Endothelial cell (in vitro differentiated cells): ENCODE measurements at places on chromosomes 7 and 10.

- no peak for DNase-seq
Measured at GRCh38 chr10:127198307-127198706, 1.9 kb upstream of the INSYN2A start.

- no peak for DNase-seq
Measured at GRCh38 chr10:74103560-74104258, 46.9 kb downstream of the AP3M1 start.

DNA sequence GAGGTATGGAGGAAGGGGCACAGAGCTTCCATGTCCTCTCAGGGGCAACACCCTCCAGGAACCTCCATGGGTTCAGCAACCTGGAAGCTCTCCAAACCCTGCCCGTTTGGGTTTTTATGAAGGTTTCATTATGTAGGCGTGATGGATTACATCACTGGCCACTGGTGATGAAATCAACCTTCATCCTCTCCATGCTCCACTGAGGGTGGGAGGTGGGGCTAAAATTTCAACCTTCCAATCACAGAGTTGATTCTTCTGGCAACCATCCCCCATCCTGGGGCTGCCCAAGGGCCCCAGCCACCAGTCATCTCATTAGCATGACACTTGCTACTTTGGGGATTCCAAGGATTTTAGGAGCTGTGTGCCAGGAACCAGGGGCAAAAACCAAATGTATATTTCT is 90.1 kb downstream of the TEX36 start:
- no peak for DNase-seq

DNA sequence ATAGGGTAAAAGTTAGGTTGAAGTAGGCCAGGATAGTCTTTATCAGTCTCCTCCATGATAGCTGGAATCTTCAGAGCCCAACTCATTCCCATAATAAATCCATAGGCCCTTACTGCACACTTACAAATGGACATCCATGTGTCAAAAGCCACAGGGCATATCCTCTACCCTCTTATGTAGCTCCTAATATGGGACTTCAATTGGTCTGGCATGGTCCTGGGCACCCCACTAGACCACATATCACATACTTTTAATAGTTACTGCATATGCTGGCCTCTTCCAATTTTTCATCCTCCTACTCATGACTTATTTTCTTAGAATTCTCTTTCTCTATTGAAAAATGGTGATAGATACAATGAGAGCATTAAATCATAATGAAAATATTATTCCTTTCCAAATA is 169.3 kb downstream of the MAGI2 start:
- no peak for DNase-seq

GRCh38 chr7:22329816-22330524 is 27.0 kb downstream of the RAPGEF5 start:
- no peak for DNase-seq

- DNase-seq, result no peak
Measured at GRCh38 chr10:102152545-102152890, 329 bp downstream of the NOLC1 start.

GRCh38 chr10:115965376-115965775 is 307.6 kb downstream of the GFRA1 start:
- no peak for DNase-seq

- no peak for DNase-seq
Measured at GRCh38 chr7:80588591-80588990, 49.9 kb upstream of the CD36 start.

- no peak for DNase-seq
Measured at GRCh38 chr10:59265141-59265540, 88.7 kb downstream of the PHYHIPL start.

DNA sequence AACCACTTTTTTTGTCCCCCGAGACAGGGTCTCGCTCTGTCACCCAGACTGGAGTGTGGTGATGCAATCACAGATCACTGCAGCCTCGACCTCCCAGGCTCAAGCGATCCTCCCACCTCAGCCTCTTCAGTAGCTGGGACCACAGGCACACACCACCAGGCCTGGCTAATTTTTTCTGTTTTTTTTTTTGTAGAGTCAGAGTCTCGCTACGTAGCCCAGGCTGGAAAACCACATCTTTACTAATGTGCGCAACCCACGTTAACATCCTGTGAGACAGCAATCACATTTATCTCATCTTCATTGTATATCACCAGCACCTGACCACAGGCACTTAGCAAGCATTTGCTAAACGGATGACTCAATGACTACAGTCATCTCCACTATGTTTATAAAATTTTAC is 77.8 kb upstream of the ATP6V0A4 start:
- no peak for DNase-seq

GRCh38 chr10:52801947-52802346 is 29.4 kb upstream of the MBL2 start:
- DNase-seq, result no peak

- DNase-seq, result peak; percentile 36
Measured at GRCh38 chr7:1458683-1459511, at the start of gene MICALL2. MICALL2 (minus strand) TSS chr7:1459470; CDS start chr7:1459326, 144 bp downstream.

GRCh38 chr10:12348294-12348869 is 965 bp upstream of the CAMK1D start:
- DNase-seq, result no peak
